Caudate nucleus (tissue), 63 donors: ENCODE measurements at places on chromosomes 13 and 19.

- no peak for DNase-seq
These were observed 39.6 kb downstream of the NUMBL start for GRCh38 chr19:40650749-40651305.

- no peak for DNase-seq
These were observed 13.3 kb downstream of the KLF2 start for GRCh38 chr19:16337809-16338469.

DNA sequence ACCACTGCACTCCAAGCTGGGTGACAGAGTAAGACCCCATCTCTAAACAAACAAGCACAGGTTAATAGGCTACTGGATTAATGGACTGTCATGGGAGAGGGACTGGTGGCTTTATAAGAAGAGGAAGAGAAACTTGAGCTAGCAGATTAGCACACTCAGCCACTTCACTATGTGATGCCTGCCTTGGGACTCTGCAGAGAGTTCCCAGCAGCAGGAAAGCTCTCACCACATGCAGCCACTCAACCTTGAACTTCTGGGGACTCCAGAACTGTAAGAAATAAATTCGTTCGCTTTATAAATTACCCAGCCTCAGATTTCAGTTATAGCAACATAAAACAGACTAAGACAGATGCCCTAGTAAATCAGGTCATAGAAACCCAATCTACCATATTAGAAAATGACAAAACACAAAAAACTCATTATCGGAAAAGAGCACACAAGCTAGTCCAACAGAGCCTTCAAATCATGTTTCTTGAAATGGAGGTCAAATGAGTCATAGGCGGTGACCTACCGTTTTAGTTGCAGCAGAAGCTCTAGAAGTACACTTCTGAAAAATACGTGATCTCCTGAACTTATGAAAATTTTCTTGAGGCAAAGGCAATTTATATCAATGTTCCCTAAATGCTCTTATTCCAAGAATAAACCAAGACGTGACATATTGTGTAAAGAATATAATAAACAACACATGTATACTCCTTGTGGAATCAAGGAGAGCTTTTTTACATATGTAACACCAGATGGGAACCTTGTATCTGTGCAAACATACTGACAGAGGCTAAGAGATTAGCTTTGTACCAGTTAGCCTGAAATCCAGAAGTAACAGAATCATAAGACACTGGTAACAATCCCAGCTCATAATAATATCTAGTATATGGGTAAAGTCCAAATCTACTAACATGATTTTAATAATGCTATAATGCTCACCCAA, 340.9 kb upstream of the SGCG start:
- no peak for DNase-seq

DNA sequence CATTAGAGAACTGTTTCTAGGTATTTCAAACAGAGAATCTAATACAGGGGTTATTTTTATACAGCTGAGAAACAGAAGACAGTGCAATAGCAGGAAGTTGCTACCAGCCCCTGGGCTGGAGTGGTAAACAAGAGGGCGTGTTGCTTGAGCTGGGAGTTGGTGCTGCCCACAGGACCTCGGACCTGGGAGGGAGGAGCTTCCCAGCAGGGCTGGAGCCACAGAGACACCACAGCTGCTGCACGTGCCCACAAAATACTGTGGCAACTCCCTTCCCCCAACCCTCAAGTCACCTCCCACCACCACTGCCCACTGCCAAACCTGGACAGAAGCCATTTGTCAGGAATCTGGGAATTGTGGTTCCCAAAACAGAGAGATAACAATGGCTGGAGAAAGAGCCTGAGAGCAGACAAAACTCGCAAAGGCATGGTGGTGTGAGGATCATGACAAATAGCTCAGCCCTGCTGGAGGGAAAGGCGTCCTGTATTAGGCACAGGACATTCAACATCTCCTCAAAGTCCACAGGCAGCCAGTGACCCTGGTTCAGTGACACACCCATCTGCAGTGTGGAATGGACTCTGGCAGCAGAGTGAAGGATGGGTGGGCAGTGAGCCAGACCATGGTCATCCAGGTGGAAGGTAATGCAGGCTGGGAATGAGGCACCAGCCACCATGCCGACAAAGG, 57.2 kb downstream of the SPATA13 start:
- no peak for DNase-seq

DNA sequence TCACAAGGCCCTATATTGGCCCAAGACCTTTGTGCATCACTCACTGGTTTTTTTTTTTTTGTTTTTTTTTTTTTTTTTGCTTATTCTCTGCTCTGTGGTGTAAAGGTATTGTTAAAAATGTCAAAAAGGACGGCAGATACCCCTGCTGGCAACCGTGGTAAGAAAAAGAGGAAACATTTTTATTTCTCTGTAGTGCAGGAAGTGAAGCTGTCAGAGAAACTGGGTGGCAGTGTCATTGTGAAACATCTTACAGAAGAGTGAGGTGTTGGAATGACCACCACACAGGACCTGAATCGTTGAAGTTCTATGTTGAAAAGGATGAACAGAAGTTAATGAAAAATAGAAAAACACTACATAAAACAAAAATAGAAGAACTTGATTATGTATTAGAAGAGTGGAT, 346.4 kb downstream of the FGF9 start:
- no peak for DNase-seq

DNA sequence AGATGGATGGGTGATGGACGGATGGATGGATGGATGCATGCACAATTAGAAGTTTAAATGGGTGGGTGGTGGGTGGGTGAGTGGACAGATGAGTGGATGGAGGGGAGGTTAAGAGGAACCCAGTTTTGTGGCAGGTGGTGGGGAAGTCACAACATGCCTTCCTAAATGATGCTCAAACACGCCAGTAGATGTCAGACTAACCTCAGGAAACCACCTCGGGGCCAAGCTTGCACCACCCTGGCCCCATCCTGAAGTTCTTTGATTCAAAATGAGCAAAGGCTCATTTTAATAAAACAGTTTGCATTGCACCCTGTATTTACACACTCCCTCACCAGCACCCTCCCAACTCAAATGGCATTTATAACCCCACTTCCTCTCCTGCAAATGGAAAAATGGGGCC, 91.4 kb upstream of the CACNA1A start:
- no peak for DNase-seq

- DNase-seq = no peak
These were observed 133.9 kb downstream of the AKAP11 start for GRCh38 chr13:42405665-42406390.

DNA sequence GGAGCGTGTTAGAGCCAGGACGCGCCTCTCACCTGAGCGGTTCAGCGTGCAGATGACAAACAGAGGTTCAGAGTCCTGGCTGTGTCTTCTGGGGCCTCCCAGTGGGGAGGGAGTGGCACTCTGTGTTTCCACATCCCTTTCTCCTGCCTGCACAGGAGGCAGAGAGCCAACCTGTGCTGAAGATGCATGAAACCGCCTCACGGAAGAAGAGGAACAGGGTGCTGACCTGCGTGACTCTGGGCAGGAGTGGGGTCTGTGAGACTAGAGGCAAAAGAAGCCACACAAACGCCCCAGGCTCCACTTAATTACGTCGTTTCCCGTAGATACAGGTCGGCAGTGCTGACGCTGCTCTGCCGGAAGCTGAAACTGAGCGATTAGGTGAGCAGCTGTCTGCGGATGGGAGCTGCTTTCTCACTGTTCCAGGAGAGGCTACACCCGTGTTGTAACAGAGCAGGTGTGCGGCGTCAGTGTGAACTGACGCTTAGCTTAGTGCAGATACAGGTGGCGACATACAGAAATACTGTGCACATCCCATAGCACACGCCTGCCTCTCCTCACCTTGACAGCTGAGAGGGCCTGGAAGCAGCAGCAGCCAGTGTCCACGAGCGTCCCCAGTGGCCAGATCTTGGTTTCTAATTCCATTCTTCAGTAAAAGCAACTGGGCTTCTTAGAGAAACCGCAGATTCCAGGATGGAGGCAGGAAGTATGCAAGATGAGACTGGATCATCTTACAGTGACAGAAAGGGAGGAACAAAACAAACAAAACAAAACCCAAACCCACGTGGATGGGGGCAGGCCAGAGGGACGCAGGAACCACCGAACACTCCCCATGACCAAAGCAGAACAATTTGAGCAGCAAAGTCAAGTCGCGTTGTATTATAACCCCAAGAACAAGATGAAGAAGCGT, 37.7 kb upstream of the MCF2L start:
- DNase-seq = no peak

- DNase-seq = no peak
These were observed 3.2 kb upstream of the ZNF441 start for GRCh38 chr19:11763611-11764010.

- no peak for DNase-seq
These were observed 864.3 kb downstream of the SLITRK6 start for GRCh38 chr13:84934911-84935310.

- DNase-seq = no peak
These were observed 179.2 kb downstream of the NHLRC3 start for GRCh38 chr13:39217471-39217870.

DNA sequence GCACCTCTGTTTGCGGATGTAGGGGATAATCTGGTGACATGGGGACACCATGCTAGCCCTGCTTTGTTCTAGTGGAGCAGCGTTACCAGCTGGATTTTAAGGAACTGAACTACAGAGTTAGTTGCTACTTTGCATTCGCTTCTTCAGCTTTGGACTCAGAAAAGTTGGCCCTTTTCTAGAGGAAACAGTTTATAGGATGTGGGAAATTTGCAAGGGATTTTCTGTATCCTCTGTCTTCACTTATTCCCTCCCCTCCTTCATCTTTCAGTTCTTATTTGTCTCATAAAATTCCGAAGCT, 2.1 kb downstream of the GATAD2A start:
- no peak for DNase-seq

- DNase-seq = peak; percentile 39
These were observed 54.7 kb upstream of the WASF3 start for GRCh38 chr13:26502826-26503225.

DNA sequence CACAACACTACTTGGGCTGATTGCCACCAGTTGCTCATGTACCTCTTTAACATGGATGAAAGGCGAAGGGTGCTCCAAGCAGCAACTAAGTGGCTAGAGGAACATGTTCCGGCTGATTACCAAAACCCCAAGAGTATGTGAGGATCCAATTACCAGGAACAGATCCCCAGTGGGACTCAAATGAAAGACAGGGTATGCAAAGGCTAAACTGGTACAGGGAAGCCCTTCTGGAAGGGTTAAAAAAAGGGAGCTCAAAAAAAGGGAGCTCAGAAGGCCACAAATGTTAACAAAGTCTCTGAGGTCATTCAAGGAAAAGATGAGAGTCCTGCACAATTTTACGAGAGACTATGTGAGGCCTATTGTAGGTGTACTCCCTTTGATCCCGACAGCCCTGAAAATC, 604.7 kb downstream of the UQCRFS1 start:
- no peak for DNase-seq

DNA sequence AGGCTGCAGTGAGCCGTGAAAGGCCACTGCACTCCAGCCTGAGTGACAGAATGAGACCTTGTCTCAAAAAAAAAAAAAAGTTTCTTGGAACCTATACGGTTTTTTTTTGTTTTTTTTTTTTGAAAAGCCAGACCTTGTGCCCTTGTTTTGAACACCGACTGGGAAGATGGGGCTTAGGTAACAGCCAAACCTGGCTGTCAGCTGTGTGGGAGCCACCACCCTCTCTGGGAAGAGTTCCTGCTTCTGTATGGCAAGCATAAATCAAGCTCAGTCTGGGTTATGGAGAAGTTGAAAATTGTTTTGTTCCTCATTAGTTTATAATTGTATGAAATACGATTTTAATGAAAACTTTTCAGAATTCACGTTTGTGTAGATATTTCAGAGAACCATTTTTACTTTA, 39.5 kb downstream of the MPHOSPH8 start:
- no peak for DNase-seq

DNA sequence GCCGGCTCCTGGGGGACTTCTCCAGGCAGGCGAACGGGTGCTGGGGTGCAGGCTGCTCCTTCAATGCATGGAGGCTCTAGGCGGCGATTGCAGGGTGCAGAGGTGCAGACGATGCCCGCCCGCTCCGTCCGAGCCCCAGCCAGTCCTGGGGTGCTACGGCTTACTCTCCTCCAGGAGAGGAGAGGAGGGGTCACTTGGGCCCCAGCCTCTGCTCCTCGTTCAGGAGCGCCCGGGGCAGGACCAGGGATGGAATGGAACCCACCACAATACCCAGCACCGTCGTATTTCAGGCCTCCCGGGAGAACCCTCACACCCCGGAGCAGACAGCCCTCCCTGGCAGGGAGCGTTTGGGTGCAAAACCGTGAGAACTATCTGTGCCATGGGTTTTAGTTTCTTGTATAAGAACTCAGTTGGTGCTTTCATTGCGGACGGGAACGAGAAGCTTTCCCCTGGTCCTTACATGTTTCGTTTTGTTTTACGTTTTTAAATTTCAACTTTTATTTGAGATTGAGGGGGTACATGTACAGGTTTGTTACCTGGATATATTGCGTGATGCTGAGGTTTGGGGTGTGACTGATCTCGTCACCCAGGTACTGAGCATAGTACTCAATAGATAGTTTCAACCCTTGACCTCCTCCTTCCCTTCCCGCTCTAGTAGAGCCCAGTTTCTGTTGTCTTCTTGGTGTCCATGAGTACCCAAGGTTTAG, 46.8 kb downstream of the ARHGEF18 start:
- no peak for DNase-seq

- no peak for DNase-seq
These were observed 1.0 kb upstream of the UBE2M start for GRCh38 chr19:58559275-58560006.

DNA sequence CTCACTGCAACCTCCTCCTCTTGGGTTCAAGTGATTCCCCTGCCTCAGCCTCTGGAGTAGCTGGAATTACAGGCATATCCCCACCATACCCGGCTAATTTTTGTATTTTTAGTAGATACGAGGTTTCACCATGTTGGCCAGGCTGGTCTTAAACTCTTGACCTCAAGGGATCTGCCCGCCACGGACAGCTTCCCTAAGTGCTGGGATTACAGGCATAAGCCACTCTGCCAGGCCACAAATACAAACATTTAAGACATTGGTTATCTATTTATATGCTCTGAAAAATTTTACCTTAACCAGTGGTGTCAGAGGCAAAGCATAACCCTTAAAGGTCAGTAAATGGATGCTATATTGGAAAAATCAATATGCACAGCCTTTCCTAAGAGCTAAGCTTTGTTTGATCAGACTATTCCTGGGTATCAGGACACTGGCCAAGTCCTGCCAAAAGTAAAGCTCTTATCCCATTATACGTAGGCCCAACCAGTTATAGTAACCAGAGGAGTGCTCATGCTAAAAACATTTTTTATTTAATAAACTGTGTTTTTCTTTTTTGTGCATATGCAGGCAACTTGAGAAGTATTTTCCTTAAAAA, 56.4 kb upstream of the STARD13 start:
- no peak for DNase-seq
